Activated T-helper 1 cell treated with anti-CD3 and anti-CD28 coated beads, Interleukin-12 subunit alpha, Interleukin-12 subunit beta, Interleukin-2, Interleukin-4 antibody, amounts not matched to agents 30 ng/mL and 10 ng/mL and 1 ng/mL, durations not matched to agents 14 hours and 24 hours and 36 hours (primary cell): ENCODE measurements at places on chromosomes 3 and 15. TPM values are rescaled to one million over a fixed set of nuclear protein-coding genes. Genes with fewer than 3 reads are reported as not detected.

Gene KIF9
- 3.3 and 3.4 TPM in 2 replicates for total RNA-seq

Gene CFAP92
- total RNA-seq, result 0.13 and 0.29 TPM in 2 replicates

Gene AMIGO3
- 0.39 TPM in 1 of 2 replicates, not detected in the other for total RNA-seq

Gene EPHB3
- 0.31 TPM in 1 of 2 replicates, not detected in the other for total RNA-seq

Gene OXTR
- total RNA-seq, result 1.0 and 1.2 TPM in 2 replicates

Gene CLRN1
- total RNA-seq, result not detected in 2 replicates

Gene MAN2C1
- 250 and 254 TPM in 2 replicates for total RNA-seq

Gene SNTN
- not detected in 2 replicates for total RNA-seq

DNA sequence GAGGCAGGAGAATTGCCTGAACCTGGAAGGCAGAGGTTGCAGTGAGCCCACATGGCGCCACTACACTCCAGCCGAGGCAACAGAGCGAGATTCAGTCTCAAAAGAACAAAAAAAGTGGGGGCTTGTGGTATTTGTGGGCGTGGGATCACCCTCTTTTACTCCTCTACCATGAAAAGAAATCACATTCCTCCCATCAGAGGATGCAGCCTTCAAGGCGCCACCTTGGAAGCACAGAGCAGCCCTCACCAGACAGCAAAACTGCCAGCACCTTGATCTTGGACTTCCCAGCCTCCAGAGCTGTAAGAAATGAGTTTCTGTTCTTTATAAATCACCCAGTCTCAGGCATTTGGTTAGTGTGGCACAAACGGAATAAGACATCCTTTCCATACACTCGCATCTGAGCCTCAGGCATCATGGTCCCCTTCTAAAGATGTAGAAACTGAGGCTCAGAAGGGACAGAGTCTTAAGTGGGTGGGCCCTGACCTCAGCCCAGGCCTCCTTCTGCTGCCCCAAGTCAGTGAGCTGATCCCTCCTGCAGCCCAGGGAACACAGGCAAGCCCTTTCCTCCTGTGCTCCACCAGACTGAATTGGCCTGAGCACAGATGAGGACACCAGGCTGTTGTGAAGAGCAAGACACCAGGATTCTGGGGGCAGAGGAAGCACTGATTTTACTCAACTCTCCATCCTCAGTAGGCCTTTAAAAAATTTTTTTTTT, 201.7 kb upstream of the LINGO1 start:
- DNase-seq, result no peak

DNA sequence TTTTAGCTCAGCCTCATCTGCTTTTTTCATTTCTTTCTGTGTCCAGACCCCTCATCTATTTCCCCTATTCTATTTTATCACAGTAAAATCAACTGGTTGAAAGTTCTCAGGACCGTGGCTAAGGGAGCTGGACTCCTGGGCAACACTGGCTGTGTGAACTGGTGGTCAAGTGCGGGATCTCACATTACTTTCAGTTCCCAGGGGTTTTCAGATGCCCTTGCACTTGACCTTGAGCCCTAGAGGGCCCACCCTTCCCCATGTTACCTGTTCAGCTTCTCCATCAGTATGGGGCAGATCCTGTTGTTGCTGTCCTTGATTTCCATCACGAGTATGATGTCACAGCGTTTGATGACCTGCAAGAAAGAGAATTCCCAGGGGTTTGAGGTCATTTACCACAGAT, 2.8 kb downstream of the DNASE1L3 start:
- DNase-seq, result no peak

GRCh38 chr15:74176262-74177214, 3.0 kb downstream of the ISLR start:
- DNase-seq, result no peak

DNA sequence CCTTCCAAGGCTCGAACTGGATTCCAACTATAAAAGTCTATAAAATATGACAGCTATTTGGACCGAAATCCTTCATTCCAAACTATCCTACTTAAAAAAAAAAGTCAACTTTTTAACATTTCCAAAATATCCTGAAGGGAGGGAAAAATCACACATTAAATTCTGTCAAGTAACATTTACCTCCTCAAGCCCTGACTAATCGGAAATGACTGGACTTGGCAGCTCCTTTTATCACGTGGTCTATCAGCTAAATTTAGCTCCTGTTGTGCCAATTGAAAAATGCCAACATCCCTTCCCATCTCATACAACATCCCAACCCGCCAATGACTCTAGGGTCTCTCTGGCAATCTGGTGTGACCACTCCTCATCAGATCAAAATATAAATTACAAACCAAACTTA, 297.9 kb downstream of the FHIT start:
- no peak for DNase-seq

GRCh38 chr3:150868282-150868681, 37.0 kb downstream of the MINDY4B start:
- no peak for DNase-seq

DNA sequence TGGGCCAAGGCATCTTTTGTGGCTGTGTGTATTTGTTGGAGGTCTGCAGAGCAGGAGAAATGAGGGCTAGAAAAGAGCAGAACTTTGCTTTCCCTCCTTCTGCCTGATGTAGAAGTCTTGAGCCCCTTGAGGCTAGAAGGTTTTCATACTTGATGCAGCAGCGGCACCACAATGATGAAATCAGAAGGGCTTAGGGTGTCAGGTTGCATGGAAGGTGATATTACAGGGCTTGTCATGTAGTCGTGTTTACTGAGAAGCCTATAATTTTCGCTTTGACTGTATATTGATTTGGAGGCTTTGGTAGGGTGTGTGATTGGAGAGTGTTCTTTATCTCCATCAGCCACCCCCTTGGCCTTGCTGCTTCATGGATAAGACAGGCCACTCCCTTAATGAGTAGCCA, 339.8 kb downstream of the THSD4 start:
- no peak for DNase-seq

DNA sequence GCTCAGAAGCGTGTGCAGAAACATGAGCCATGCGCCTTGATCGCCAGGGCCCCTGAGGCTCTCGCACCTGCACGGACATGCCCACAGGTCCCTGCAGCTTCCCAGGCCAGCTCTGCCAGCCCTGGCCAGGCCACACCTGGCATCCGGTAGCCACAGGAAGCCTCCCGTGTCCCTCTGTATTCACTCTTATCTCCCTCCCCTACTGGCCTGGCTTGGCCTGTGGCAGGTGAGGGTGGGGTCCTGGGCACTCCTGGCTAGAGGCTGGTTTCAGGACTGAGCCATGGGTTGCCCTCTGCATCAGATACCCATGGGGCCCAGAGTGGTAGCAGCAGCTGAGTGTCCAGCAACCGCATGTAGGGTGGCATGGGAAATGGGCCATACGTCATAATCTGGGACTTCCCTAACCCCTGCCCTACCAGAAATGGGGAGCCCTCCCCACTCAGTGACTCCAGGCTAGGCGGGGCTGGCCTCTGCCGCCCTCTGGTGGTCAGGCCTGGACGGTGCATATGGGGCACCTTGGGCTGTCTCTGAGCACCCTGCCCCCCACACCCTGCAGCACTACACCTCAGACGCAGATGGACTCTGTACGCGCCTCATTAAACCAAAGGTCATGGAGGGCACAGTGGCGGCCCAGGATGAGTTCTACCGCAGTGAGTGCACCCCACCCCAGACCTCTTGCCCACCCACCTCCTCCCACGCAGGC, 12.6 kb upstream of the LMAN1L start:
- DNase-seq, result peak; percentile 82

GRCh38 chr3:196689941-196690660, 21.9 kb downstream of the CEP19 start:
- no peak for DNase-seq

DNA sequence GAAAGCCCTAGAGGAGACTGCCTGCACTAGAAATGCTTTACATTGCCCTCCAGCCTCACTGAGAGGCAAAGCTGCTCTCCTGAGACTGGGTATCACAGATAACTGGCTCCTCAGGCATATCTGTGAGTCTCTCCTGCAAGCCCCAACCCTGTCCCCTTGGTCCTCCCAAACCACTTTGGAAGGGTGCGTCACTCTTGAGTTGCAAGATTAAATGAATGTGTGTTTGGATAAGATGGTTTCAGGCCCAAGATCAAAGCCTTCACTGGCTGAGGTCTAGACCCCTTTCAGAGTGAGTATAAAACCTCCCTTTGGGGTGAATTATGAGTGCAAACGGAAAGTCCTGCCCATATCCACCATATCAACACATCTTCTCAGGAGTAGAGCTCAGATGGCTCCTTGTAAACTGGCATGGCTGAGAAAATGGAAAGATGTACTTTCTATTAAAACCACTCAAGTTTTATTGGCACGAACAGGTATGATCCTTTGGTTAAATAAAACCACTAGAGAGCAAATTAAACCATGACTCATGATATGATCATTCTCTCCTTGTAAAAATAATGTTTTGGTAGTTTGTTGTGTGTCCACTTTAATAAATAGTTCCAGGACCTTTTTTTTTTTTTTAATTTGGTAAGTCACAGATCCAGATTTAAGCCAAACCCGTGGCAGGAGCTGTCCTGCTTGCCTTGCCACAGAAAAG, 164.0 kb downstream of the CHST2 start:
- DNase-seq, result no peak

DNA sequence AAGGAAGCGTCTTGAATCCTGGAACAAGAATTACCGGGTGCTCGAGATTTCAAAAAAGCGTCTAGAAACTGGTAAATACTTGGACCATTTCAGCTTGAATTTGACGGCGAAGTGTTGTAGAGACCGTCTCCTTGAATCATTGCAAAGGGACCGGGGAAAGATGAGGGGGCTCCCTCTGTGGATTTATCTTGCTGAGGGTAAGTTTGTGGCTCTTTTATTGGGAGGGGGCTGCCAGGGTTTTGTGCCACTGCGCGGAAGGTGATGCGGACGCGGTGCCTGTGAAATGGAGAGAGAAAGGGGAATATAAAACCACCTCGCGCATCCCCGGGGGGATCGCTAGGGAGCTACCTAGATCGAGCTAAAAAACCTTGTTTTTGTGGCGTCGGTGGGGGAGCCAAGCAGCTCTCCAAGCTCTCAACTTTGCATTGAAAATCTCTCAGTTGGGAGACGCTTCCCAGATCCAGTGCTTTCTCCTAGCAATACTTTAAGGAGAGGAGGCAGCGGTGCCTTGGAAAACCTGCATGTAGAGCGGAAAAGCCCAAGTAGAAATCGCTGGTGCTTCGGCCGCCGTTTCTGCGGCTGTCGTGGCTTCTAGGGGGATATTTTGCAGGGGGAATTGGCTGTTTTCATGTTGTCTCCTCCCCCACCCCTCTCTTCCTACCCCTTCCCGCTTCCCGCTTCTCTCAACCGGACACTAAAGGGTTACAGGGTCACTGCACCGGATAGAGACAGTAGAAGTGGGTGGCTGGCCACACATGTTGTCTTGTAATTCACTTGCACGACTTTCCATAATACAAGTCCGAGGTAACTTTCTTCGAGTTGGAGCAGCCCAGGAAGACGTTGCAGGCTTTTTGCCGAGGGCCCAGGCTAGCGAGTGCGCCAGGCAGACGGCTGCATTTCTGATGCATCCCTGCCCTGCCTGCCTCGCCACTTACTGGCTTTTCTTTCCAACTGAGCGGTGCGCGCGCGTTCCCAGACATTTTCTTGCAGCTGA, 187.6 kb downstream of the NLGN1 start:
- no peak for DNase-seq

DNA sequence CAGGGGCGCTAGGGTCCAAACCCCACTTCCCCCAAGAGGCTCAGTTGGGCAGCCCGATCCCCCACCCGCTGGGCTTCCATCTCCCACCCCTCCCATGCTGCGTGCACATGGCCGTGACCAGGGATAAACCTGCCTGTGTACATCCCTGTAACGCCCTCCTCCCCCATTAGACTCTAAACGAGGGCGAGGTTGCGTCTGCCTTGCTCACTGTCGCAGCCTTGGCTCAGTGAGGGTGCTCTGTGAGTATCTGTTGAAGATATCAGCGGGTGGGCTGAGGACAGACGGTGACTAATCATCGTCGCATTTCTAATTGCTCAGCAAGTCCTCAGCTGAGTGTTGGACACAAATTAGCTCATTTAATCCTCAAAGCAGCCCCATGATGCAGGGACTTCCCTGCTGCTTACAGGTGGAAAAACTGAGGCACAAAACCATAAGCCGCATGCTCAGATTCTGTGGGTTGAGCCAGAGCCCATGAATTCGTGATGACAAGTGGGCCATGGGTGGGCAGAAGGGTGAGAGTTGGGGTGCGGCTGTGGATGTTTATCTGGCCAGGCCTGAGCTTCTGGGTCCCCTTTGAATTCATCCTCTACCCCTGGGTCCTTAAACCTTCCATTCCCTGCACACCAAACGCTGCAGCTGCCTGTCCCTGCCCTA, 26.0 kb downstream of the FBLN2 start:
- no peak for DNase-seq

- no peak for DNase-seq
Observed at GRCh38 chr15:45747426-45747825, 112.6 kb downstream of the SQOR start.

DNA sequence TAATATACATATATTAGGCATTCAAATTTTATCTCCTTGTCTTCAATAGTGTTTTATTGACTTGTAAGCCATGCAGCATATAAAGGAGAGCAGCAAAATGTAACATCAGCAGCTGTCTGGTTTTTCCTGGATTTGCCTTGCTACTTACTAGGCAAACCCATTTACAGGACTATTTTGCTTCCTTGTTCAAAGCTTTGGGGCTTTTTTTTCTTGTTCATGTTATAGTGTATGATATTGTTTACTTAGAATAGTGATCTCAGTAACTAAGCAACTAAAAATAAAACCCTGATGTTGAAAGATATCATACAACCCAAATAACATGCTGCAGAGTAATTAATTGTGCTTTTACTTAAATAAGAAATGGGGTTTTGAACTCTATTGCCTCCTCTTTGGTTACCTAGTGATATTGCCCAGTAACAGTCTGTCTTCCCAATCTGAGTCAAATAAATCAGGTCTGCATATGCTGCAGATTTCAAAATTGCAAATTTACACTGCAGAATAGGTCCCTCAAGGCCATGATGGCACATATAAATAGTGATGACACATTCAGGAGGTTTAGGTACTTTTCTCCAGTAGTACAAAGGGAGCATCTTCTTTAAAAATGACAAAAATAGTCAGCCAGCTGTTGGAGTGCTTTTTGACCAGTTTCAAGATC, 578.1 kb upstream of the NECTIN3 start:
- DNase-seq, result no peak

DNA sequence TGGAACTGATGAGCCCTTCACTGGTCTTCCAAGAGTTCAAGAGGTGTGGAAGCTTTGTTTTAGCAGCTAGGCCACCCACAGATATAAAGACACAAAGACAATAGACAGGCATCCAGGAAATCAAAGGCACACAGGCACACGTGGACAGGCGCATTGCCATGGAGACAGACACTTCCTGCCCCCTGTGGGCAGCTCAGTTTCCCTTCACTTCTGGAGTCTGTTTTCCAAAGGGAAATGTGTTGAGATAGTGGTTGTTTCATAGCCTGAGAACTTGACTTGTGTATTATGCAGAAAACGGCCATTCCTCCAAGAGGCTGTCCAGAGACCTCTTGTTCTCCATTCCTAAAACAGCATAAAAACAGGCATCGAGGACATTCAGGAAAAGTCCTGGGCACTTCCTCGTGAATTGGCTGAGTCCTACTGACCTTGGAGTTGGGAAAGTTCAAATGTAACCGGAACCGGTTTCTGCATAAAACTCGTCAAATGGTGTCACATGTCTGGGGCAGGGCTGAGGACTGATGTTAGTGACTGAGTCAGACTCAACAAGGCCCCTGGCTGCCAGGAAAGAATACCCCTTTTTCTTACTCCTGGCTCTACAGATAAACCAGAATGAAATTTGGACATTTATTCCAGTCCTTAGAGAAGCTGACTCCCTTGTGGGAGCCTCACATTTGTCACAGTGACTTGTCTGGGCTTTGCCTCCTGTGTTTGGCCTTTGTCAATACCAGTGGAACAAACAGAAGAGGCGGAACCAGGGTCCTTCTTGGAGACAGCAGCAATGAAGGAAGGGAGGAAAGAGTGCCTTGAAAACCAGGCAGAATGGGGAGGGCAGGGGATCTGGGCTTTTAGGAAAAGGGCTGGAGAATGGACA, 1.3 kb downstream of the ALPK3 start:
- DNase-seq, result no peak

- no peak for DNase-seq
Observed at GRCh38 chr3:170651260-170651845, 65.5 kb upstream of the SLC7A14 start.
